ENCODE measurements at places on chromosomes 12 and 14.

GRCh38 chr14:32244404-32244803, 41.3 kb upstream of the RNU6-8 start:
- DNase-seq: no peak

DNA sequence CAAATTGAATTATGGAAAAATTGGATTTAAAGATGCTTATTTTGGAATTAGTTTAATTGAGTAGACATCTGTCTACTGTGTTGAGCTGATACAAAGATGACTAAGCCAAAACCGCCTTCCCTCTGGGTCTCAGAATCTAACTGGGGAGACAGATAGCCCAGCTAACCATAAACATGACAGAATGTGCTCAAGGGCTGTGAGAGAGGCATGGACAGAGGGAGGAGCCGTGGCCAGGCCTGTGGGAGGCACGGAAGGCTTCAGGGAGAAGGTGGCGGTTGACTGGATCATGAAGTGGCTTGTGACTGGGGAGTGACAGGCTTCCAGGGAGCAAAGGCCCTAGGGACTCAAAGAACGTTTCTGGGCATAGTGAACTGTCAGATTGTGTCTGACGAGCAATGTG, 74.6 kb downstream of the DACT1 start:
- DNase-seq: no peak

DNA sequence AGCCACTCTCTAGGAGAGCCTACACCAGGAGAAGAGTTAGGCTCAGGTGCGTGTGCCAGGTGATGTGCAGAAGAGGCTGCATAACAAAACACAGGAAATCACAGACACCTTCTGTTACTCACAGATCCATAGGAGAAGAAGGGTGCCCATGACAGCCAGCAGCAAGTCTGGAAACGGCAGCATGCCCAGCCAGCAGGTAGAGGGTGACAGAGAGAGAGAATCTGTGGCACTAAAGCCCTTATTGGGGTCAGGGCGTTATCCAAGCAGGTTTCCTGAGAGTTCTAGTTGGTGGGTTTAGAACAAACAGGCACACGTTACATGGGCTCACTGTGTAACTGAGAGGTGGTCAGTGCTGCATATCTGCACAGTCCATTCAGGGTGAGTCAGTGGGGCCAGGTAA, 14.9 kb upstream of the SLC8A3 start:
- no peak for DNase-seq

- DNase-seq: no peak
Observed at GRCh38 chr12:88529531-88530488, 50.5 kb downstream of the KITLG start.

DNA sequence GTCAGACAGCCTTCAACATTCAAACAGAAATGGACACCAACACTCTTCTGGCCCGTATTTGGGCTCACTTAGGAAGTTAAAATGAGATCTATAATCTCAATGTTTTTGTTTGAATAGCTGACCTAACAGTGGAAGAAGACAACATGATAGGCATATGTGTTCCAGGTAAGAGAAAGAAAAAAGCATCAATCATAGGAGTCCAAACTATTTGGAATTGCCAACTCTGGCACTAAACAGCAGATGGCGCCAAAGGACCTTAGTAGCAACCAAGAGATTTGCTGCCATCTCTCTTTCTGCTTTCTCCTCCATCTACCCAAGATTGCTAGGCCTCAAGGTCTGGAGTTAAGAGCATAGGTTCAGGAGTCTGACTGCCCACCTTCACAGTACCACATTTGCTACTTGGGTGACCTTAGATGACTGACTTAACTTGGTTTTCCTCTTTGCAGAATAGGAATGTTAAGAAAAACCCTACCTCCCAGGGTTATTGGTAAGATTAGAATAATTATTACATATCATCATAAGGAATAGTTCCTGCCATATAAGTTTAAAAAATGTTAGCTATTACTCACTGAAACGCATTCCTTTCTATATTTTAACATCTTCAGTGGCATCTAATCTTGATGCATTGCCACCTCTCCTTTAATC, 30.2 kb downstream of the PEX5 start:
- peak; percentile 91 for DNase-seq

Measured in adipocyte (in vitro differentiated cells).